ENCODE measurements at places on chromosomes 6 and 20.
A peak's percentile ranks its signal among the peaks of the same experiment; 100 is the strongest.

GRCh38 chr6:7742223-7742785 lies 16.4 kb downstream of the BMP6 start:
- DNase-seq: no peak

DNA sequence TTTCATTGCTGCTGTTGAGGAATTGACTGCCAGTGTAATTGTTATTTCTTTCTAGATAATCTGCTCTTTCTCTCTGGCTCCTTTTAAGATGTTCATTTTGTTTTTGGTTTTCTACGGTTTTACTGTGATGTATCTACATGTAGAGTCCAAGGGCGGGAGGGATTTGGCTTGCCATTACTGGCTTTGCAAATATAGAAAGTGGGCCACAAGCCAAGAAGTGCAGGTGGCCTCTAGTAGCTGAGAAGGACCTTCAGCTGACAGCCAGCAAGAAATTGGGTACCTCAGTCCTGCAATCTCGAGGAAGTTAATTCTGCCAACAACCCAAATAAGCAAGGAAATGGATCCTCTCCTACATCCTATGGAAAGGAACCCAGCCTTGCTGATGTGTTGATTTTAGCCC lies 42.8 kb upstream of the GLP1R start:
- DNase-seq: no peak

- peak; percentile 28 for DNase-seq
Observed at GRCh38 chr6:39361657-39362486, 39.4 kb upstream of the KCNK16 start.

GRCh38 chr6:72787391-72788031 lies 165.6 kb downstream of the KCNQ5 start:
- no peak for DNase-seq

- DNase-seq: no peak
Observed at GRCh38 chr6:120228297-120228696, 878.7 kb upstream of the MAN1A1 start.

- no peak for DNase-seq
Observed at GRCh38 chr6:91278416-91278815, 691.5 kb upstream of the MAP3K7 start.

All from activated CD4-positive, alpha-beta T cell treated with anti-CD3 and anti-CD28 coated beads, Interleukin-2, amount 50 U/mL, for 24 hours (primary cell).